ENCODE measurements at places on chromosomes 2 and 18.

- no peak for DNase-seq
Measured at GRCh38 chr2:2575181-2575577, 244.1 kb upstream of the MYT1L start.

DNA sequence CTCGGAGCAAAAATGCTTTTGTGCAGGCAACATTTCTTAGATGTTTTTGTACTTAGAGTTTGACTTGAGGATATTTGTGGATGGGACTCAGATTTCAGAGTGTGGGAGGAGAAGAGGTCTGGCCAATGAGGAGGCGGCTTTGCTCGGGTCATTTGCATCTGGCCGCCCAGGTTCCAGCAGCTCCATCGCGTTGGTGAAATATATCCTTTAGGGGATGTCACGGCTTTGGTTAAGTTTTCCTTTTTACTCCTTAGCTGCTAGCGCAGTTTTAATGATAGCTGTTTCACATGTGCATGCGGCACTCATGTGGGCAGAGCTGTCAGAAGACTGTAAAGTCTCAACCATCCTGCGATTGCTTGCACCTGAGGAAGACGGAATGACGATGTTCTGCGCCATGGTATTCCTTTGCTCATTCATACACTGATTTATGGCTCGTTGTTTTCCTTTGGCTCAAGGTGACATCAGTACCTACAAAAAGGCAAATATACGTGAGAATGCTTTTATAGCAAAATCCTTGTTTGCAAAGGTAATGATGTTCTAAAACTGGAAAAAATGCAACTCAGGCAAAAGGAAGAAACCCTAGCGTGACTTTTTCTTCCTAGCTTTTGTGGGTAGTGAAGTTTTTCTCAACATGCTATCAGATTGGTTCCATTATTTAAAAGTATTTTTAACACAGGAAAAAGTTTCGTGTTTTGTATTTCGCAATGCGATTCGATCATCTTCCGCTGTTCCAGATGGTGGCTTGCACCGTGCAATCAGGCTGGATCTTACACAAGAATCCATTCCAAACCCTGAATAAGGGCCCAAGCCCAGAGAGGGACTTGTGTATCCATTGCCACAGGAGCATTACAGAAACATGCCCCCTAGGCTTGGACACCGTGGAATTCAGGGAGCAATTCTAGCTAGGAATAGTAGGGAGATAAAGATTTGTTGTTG is 70.5 kb upstream of the ZNF516 start:
- no peak for DNase-seq

- no peak for DNase-seq
Measured at GRCh38 chr18:11502368-11502767, 107.0 kb upstream of the SLC35G4 start.

GRCh38 chr2:186704897-186705296 is 11.0 kb downstream of the FAM171B start:
- DNase-seq, result no peak

DNA sequence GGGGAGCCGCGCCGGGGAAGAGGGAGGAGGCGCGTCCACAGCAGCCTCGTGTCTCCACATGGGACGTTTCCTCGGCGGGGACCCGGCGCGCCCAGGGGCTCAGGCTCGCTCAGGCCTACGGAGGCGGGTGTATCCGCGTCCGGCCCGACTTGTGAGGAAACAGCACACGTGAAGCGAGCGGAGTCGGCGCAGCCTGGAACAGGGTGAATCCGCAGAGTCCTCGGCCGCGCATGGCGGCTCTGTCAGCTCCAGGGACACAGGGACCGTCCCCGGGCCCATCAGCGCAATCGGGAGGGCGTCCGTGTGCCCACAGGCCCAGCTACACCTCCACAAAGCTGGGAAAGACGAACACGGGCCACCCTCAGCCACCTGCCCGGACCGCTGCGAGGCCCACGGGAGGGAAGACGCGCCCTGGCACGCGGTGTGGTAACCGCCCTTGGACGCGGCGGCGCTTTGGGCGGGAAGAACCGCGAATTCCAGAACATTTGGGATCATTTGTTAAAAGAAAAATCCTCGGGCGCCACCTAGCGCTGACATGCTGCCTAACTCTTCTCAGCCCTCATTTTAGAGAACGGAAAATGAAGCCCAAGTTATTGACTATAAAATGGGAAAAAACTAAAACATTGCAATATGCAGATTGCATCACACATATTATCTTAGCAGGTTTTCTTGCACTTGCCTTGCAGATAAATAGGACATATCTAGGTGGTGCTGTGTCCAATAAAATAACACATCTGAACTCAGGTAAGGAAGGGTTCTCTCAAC is 40.4 kb downstream of the TMEM18 start:
- peak; percentile 43 for DNase-seq

DNA sequence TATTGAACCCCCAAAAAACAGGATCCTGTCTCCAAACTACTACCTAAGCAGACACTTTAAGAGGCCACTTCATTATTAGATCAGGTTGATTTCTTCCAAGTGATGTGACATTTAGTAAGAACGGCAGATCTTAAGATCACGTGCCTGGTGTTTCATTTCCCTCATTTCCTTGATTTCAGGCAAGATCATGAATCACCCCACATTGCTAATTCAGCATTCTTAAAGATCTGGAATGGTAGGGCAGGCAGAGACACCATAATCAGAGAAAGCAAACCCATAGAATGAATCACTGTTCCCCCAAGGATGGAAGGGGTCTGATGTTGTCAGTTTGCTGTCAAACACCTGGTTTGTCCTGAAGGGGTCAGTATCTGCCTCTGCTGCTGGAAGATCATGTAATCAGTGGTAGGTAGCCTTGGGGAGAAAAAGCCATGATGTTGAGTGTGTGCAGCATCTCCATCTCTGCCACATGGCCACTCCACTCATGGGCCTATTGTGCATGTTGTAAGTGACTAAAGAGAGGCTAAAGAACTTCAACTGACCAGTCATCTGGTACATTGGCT is 133.9 kb downstream of the ARHGAP15 start:
- no peak for DNase-seq
